ENCODE measurements at places on chromosomes 1 and 21.

- DNase-seq = no peak
Measured at GRCh38 chr1:212595229-212595628, 13.3 kb upstream of the ATF3 start.

GRCh38 chr1:224259986-224260385, 70.0 kb downstream of the NVL start:
- no peak for DNase-seq

- no peak for DNase-seq
Measured at GRCh38 chr1:221376286-221376685, 365.6 kb downstream of the DUSP10 start.

DNA sequence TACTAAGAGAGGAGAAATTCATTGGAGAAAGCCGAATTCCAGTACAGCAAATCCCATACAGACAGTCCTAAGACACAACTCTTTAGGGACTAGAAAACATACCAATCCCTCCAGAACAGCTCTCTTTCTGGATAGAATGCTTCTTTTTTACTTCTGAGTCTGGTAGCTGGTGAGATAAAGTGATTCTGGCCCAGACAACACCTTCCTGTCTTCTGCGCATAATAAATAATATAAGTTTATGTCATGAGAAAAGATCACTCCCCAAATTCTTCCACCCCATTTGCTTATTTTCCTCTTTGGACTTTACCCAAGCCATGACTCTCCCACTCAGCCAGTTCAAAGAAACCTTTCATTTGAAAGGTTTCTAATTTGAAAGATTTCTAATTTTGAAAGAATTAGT, 98.4 kb downstream of the EDEM3 start:
- DNase-seq = no peak

DNA sequence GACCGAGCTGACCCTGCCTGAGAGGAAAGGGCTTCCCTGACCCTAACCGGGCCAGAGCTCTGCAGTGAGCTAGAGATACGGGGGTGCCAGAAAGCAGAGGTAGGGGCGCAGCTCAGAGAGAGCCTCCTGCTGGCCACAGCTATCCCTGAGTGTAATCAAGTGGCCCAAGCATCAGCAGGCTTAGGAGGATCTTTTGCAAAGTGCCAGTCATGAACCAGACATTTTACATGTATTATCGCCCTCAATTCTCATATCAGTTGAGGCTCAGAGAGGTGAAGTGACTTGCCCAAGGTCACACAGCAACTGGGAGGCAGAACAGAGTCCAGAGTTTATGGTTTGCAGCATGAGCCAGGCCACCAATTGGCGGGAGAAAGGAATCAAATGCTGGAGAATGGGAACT, 7.0 kb upstream of the ID3 start:
- DNase-seq = no peak

DNA sequence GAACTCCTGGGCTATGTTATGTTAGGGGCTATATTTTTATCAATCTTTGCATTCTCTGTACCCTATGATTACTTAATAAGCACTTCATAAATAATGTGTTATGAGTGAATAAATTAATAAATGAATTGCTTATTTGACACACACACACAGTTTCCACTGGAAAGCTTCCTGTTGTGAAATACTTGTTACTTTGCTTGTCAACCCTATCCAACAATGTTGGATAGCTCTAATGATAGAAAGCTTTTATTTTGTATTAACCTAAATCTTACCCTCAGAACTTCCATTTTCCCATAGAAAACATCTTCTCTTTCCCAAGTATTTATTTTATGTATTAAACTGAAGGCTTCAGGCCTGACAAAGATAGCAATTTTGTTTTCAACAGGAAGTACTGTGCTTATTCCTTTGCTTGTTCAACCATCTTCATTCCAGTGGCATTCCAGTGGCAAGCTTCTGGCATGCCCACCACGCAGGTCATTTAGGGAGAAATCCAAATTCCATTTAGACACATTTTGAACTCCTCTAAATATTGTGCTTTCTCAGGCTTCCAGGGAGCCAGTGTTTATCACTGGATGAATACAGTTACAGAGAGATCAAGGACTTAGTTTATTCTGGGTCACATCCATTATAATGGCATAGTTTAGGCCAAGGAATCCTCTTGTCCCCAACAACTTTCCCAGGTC, 134.4 kb downstream of the TGFB2 start:
- no peak for DNase-seq

DNA sequence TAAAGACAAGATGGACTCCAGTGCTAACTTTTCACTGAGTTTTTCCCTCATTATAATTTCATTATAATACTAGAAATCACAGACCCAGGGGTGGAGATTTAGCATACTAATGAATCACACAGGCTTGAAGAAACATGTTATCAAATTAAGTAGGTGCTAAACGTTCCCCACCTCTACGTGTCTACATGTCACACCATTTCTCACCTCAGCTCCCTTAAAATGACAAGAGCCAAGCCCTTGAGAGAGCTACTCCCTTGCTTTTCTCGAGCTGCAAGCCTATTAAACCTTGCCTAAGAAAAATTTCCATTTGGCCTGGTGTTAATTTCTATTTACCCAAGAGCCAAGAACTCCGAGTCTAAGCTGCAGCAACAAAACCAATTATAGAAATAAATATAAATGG, 396.3 kb upstream of the NEGR1 start:
- DNase-seq = no peak

DNA sequence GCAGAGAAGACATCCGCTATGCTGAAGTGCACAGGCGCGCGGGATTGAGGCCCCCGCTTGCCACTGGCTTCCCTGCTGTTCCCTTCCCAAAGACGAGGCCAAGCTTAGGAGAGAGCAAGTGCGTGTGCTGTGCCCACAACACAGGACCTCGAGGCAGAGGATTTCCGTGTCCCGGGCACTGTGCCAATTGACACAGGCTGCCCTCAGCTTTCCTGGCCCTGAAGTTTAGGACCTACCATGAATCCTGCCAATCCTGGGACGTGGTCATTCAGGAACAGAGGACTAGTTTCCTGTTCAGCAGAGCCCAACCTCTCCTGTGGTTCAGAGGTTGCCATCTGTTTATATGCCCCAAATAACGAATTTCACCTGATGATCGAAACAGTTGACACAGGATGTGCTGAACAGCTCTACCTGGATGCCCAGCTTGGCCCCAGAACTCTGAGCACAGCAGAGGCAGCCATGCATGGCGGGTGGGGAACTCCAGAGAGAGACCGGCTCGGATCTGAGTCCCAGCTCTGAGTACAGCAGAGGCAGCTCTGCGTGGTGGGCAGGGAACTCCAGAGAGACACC, 22.0 kb downstream of the SLC37A1 start:
- peak; percentile 69 for DNase-seq

DNA sequence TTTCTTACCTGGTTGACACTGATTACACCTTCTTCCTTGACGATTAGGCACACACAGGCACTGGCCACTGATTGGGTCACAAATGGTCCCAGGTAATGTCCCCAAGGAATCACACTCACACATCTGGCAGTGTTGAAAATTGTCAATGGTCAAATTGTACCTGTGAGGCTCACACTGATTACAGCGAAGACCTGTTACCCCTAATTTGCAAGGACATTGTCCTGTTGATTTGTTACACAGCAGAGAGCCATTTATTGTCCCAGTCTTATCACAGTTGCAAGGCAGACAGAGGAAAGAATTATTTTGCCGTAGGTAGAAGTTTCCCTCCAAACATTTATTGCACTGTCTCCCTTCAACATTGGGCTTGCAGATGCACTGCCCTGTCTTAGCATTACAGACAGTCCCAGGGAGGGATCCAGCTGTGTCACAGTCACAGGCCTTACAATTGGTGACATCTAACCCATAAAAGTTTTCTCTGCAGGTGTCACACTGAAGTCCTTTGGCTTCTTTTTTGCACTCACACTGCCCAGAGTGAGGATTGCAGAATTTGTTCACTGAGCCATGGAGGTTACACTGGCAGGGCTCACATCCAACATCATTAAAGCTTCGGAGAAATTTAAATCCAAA, 176.6 kb downstream of the USH2A start:
- no peak for DNase-seq

GRCh38 chr21:39686646-39687468, 58.1 kb upstream of the IGSF5 start:
- no peak for DNase-seq

- DNase-seq = no peak
Measured at GRCh38 chr1:2534687-2535441, 4.8 kb upstream of the HES5 start.

DNA sequence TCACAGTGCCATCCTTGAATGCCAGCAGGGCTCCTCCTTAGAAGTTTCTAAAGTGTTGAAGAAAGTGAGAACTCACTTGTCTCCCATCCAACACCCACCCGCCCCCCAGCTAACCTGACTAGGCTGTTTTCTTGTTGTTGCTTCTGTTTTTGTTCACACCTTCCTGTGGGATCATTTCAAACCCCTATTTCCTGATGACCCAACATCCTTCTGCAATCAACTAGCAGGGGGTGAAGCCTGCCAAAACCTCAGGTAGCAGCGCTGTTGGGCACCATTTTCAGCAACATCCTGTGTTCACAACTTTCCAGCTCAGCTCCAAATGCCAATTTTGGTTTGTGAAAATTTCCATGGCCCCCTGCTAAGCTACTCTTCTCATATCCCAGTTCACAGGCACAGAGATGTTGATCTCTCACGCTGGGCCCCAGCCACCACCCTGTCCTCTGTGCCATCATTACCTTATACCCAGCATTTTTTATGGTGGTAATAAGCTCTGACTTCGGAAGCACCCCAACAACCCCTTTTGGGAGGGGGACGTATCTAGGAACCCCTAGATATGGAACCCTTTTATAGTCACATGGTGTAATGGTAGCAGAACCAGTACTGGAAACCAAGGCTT, 41.4 kb downstream of the CDC7 start:
- DNase-seq = no peak

DNA sequence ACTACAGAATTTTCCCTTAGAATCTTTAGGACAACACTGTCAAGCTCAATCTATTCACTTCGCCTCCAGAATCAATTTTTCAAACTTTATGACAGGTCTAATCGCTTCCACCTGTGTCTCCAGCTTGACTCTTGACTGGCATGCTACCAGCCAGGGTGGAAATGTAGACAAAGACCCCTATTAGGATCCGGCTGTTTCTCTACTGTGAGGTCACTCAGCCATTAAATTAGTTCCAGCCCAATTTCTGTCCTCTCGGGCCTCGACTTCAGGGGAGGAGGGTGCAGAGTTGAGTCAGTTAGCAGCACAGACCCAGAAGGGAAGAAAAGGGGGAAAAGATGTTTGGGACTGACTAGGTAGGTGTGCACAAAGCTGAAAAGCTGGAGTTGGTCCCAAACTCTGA, 78.5 kb downstream of the HLCS start:
- DNase-seq = no peak

GRCh38 chr1:224503161-224504118, 68.8 kb upstream of the WDR26 start:
- peak; percentile 16 for DNase-seq

DNA sequence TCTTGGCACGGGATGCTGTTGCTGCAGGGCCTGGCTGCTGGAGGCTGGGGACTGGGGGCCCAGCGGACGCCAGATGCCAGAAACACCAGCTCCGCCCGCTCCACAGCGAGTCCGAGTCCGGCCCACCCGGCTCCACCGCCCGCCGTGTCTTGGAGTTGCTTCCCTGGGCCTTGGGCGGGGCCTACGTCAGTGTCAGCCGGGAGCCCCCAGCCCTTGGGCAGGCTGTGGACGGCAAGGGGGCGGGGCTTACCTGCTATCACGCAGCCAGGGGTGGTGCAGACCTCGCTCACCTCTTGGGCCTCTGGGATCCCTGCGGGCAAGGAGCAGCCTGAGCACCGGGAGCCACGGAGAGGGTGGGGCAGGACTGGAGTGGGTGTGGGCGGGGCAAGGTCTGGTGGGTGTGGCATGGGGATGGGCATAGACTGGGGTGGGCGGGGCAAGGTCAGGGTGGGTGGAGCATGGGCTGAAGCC, 21.8 kb downstream of the MMEL1 start:
- DNase-seq = peak; percentile 14

DNA sequence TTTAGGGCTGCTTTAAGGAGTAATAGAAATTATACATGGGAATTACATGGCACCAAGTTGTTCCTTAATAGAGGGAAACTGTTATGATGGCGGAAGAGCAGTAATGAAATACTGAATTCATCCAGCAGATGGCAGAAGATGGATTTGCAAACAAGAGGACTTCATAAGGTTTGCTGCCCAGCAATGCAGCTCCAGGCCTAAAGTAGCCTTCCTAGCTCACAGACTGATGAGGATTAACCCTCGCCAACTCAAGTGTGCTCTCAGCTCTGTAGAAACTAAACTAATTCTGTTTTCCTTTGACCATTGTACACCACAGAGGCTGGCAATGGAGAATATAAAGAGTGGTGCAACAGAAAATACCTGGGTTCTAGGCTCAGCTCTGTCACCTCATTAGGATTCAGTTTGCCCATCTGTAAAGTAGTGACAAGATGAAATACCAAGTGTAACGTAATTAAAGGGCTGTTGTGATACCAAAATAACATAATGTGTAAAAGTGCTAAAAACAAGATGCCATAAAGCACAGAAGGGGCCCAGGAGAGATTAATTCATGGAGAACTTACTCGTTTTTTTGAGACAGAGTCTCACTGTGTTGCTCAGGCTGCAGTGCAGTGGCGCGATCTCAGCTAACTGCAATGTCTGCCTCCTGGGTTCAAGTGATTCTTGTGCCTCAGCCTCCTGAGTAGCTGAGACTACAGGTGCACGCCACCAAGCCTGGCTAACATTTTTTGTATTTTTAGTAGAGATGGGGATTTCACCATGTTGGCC, 102.4 kb upstream of the SERBP1 start:
- DNase-seq = no peak

DNA sequence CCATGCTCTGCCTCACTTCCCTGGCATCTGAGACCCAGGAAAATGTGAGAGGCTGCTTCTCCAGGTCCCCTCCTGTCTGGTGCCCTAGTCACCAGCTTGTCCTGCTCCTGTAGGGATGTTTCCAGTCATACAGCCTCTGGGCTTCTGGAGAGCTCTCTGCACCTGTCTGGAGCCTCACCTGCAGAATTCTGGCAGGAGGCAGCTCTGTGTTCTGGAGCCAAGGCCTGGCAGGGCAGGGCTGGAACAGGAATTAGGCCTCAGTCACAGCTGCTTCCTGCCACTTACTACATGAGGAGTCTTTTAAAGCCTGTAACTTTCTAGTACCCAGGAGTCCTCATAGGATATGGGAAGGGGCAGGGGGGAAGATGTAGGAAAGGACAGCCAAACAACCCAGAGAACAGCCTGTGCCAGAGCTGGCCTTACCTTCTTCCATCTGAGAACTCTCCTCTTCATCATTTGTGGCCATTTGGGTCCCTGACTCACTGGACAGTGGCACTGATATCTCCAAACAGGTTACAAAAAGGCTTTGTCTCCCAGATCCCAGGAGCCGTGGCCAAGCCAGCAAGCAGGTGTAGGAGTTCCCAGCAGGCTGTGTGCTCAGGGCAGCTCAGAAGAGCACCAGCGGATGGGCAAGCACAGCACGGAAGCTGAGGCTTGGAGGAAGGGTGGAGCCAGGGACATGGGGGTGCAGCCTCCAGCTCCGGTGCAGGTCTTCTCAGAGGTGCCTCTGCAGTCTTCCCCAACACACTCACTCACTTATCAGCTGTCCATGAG, 31.4 kb upstream of the ARTN start:
- no peak for DNase-seq

GRCh38 chr21:43940329-43941050, 71.6 kb upstream of the TRAPPC10 start:
- no peak for DNase-seq

All from activated B cell treated with CpG ODN at 0.5 μM for 24 hours (primary cell).